ENCODE measurements at places on chromosomes 7 and 10. TPM values are rescaled to one million over a fixed set of nuclear protein-coding genes. Genes with fewer than 3 reads are reported as not detected.

- no peak for DNase-seq
Observed at GRCh38 chr7:92685136-92686042, 95.2 kb upstream of the FAM133B start.

- DNase-seq: no peak
Observed at GRCh38 chr7:90709501-90710465, 113.7 kb downstream of the CDK14 start.

- DNase-seq: no peak
Observed at GRCh38 chr7:43625453-43625852, 42.5 kb downstream of the STK17A start.

The CDH23 gene
- 11.6 TPM for total RNA-seq

GRCh38 chr10:126012485-126012884, 116.1 kb downstream of the FANK1 start:
- DNase-seq: no peak

DNA sequence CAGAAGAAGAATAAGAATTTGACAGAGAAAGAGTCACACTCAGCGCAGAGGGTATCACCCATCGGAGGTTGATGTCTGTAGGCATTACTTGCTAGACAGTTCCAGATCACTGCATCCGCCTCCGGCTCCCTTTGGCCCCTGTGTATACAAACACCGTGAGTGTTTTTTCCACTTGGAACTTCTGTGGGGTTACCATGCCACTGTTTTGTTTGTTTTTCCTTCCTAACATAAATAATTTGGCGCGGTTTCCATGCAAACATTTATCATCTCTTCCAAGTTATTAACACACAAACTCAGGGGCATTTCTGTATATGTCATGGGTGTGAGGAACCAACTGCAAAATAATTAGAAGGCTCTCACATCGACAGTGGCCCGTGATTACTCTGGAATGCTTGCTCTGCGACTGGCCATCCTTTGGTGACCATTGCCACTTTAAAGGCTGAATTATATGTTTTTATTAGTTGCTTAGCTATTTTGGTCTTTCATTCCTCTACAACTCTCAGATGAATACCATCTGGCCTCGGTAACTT, 612.2 kb upstream of the MKI67 start:
- DNase-seq: no peak

DNA sequence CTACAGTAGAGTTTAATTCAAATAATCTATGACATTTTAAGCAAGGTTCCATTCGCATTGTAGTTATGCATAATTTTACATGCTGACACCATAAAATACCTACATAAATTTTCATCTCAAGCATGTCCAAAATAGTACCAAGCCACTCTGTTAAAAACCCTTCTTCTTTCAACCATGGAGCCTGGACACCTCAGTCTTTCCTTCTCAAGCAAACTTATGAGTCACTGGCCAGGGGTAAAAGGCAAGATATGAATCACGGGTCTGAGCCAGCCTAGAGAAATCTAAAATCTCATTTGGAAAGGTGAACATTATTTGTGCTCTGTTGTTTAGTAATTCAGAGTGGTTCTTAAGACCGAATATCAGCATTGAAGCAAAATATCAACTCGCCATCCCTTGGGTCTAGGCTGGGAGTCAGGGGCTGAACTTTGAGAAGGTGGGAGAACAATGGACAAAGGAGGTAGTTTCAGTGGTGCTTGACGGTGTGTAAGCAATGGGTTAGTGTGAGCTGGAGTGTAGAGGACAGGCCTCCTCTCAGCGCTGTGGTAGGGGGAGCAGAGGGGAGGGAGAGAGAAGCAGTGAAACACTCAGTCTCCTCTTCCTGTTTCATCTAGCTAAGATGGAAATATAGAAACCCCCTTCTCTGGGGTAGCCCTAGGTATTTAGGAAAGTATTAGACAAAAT, 19.1 kb upstream of the GPAM start:
- DNase-seq: no peak
